ENCODE measurements at places on chromosomes 2 and 18. TPM values are rescaled to one million over a fixed set of nuclear protein-coding genes. Genes with fewer than 3 reads are reported as not detected.
A peak's percentile ranks its signal among the peaks of the same experiment; 100 is the strongest.

Gene FBLN7
- total RNA-seq, result 1.6 TPM

DNA sequence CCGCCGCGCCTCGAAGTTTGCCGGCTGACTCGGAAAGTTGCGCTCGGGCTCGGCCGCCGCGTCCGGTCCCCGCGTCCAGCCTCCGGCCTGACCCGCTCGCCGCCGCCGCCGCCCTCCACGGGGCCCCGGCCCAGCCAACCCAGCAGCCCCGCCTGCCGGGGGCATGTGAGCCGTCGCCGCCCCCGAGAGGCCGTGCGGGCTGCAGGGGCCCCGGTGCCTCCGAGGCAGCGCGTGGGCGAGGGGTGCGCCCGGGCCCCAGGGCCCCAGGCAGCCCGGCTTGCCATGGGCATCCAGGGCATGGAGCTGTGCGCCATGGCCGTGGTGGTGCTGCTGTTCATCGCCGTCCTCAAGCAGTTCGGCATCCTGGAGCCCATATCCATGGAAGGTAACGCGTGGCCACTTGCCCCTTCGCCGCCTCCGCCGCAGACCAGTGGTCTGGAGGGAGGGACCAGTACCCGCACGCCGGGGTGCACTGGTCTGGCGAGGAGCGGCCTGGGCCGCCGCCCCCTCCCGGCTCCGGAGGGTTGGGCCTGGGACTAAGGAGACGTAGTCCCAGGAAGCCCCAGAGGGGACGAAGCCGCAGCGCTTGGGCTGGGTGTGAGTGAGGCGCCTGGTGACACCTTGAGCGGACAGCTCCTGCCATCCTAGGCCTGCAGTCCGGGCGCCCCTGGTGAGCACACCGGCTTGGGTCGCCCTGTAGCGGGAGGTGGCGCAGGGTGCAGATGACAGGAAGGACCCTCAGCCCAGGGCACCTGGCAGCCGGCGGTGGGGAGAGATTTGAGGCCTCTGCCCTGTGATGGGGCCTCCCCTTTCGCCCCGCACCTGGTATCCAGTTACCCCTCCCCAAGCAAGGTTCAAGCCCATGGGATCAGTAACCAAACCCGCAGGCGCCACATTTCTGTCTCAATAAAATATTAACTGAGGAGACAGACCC lies 49.9 kb downstream of the KCNIP3 start:
- no peaks in the 10 kb centered on the region for H3K36me3 ChIP-seq
- peak; percentile 34 for DNase-seq
- H3K27ac ChIP-seq, result no peak overlapping the region
- H3K4me1 ChIP-seq, result no peaks in the 10 kb centered on the region

DNA sequence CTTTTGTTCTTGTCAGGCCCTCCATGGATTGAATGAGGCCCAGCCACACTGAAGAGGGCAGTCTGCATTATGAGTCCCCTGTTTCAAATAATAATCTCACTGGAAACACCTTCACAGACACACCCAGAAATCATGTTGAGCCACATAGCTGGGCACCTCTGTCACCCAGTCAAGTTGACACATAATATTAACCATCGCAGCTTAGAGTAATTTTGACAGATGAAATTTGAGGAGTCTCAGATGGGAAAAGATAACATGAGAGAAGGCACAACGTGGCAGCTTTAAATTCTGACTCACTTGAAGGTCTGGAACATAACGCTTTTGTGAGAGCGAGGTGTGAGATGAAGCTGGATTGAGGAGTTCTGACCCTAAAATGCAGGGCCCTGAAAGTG lies 70.9 kb upstream of the TMEM87B start:
- no peak for DNase-seq
- H3K4me3 ChIP-seq, result no peak overlapping the region
- no peaks in the 10 kb centered on the region for H3K27me3 ChIP-seq
- H3K27ac ChIP-seq, result peak overlapping the region; percentile 72
- peaks cover 24% of the 10 kb centered on the region for H3K4me1 ChIP-seq

- no peaks in the 10 kb centered on the region for H3K27me3 ChIP-seq
- H3K4me1 ChIP-seq, result peaks cover 4% of the 10 kb centered on the region
- no peaks in the 10 kb centered on the region for H3K36me3 ChIP-seq
- DNase-seq, result no peak
- no peak overlapping the region for H3K4me3 ChIP-seq
- H3K27ac ChIP-seq, result no peak overlapping the region
These were observed 231.7 kb downstream of the GBX2 start for GRCh38 chr2:235936493-235936892.

Gene VSNL1
- total RNA-seq, result 12.1 TPM

- DNase-seq, result no peak
- H3K36me3 ChIP-seq, result no peaks in the 10 kb centered on the region
These were observed 56.9 kb upstream of the TMEM178A start for GRCh38 chr2:39608686-39609441.

Gene UGT1A6
- 3.4 TPM for total RNA-seq

GRCh38 chr2:85447222-85447585 lies 28.7 kb downstream of the SH2D6 start:
- no peak overlapping the region for H3K27ac ChIP-seq
- H3K4me3 ChIP-seq, result no peak overlapping the region
- no peaks in the 10 kb centered on the region for H3K27me3 ChIP-seq
- H3K4me1 ChIP-seq, result peaks cover 10% of the 10 kb centered on the region
- DNase-seq, result no peak

GRCh38 chr2:198004921-198005829 lies 200.8 kb downstream of the PLCL1 start:
- no peaks in the 10 kb centered on the region for H3K36me3 ChIP-seq
- no peaks in the 10 kb centered on the region for H3K4me1 ChIP-seq
- H3K27ac ChIP-seq, result no peak overlapping the region
- no peak overlapping the region for H3K4me3 ChIP-seq
- H3K27me3 ChIP-seq, result no peaks in the 10 kb centered on the region

Gene ASAP2
- 17.1 TPM for total RNA-seq

- H3K4me3 ChIP-seq, result no peak overlapping the region
- no peak for DNase-seq
- H3K4me1 ChIP-seq, result peaks cover 14% of the 10 kb centered on the region
- H3K36me3 ChIP-seq, result no peaks in the 10 kb centered on the region
These were observed 218.8 kb downstream of the CYP26B1 start for GRCh38 chr2:71928734-71929481.

GRCh38 chr18:34866310-34866709 lies 156.2 kb downstream of the DTNA start:
- H3K27ac ChIP-seq, result no peak overlapping the region
- no peak for DNase-seq
- no peaks in the 10 kb centered on the region for H3K36me3 ChIP-seq
- H3K4me3 ChIP-seq, result no peak overlapping the region

DNA sequence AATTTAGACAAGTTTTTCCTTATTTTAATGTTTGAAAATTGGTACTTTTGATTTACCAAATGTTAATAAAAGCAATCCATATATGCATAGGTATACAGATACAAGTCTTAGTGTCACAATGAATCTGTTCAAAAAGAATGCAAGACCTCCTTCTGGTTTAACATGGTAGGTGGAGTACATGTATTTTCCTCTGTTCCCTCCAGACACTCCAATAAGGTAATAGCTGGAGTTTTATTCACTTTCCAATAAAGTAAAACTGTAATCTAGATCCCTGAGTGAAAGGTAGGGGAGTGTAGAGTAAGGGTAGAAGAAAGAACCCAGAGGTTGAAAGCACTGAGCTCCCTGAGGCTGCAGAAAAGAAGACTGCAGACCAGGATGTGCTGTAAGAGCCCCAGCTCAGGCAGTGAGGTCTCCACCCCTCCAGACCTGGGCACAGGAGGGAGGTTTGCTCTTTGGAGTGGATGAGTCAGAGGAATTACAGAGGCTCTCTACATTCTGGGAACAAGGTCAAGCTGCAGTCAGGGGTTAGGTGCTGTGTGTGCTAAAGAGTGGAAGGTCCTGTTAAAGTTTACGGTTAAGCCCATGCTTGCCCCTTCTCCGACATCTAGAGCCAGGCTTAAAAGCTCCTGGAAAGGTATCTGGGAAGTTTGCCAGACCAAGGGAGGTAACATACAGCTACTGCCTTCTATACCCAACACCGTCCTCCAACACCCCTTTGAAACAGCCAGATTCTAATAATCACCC lies 27.6 kb upstream of the STAT1 start:
- no peaks in the 10 kb centered on the region for H3K27me3 ChIP-seq
- peak; percentile 69 for DNase-seq
- peak overlapping the region; percentile 30 for H3K27ac ChIP-seq
- H3K4me3 ChIP-seq, result no peak overlapping the region
- H3K4me1 ChIP-seq, result peaks cover 4% of the 10 kb centered on the region
- H3K36me3 ChIP-seq, result no peaks in the 10 kb centered on the region

- no peak overlapping the region for H3K4me3 ChIP-seq
- H3K27me3 ChIP-seq, result peaks cover 6% of the 10 kb centered on the region
- no peaks in the 10 kb centered on the region for H3K4me1 ChIP-seq
- no peak overlapping the region for H3K27ac ChIP-seq
These were observed 44.5 kb upstream of the EGR4 start for GRCh38 chr2:73337828-73338227.

DNA sequence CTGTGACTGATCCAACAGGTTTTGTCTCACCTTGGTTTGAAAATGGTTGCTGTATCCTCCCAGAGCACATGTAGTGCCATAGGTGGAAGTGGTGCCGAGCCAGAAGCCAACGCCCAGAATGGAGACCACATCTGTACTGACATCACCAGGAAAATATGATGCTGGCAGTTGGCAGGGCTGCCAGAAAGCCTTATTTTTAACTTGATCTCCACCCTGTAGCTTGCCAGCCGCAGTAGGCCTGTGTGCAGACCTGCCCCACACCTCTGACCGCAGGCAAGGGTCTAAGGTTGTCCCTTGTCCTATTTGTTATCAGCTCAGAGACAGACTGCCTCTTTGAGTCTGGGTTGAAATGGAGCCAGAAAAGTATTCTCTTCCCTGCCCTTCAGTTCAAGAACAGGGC lies 123.5 kb upstream of the EML6 start:
- DNase-seq, result no peak
- H3K36me3 ChIP-seq, result no peaks in the 10 kb centered on the region
- H3K27ac ChIP-seq, result peak overlapping the region; percentile 23
- H3K4me3 ChIP-seq, result no peak overlapping the region

GRCh38 chr2:182064019-182064778 lies 78.5 kb downstream of the PPP1R1C start:
- no peaks in the 10 kb centered on the region for H3K36me3 ChIP-seq
- H3K27me3 ChIP-seq, result no peaks in the 10 kb centered on the region
- H3K4me3 ChIP-seq, result no peak overlapping the region
- H3K4me1 ChIP-seq, result peaks cover 51% of the 10 kb centered on the region
- H3K27ac ChIP-seq, result peak overlapping the region; percentile 11

- no peak overlapping the region for H3K4me3 ChIP-seq
- H3K27ac ChIP-seq, result no peak overlapping the region
- DNase-seq, result no peak
- H3K4me1 ChIP-seq, result no peaks in the 10 kb centered on the region
These were observed 306.2 kb upstream of the ZEB2 start for GRCh38 chr2:144826105-144826504.

DNA sequence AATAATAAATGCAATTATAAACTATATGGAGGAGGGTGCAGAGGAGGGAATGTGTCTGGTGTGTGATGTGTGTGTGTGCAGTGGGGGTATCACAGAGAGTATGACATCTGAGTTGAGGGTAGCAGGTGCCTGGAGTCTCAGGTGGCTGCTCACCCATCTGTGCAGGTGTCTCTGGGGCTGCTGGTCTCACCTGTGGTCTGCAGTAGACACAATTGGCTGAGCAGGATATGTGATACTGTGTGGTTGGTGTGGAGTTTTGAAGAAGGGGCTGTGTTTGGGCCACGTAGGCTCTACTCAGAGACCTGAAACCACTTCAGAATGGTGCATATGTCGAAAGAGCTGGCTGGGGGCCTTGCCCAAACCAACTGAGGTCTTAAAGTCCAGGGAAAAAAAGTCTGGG lies 17.0 kb downstream of the FABP1 start:
- H3K36me3 ChIP-seq, result no peaks in the 10 kb centered on the region
- no peaks in the 10 kb centered on the region for H3K27me3 ChIP-seq
- H3K4me3 ChIP-seq, result no peak overlapping the region
- DNase-seq, result no peak

Gene ZNF892
- 3.7 TPM for total RNA-seq

DNA sequence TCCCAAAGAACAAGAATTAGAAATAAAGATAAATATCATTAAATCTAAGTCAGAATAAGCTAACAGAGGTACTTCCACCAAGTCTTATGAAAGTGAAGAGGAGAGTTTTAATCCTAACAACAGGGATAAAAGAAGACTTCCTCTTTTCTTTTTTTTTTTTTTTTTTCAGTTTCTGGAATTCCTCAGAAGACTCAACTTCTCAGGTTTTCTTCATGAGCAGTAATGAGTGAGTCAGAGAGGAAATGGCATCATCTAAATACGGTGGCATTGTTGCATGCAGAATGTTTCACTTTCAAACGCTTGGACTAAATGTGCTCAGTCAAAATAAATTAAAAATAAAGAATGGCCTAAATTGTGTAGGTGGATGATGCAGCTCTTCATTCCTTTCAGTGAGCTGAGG lies 45.6 kb upstream of the ARHGAP15 start:
- no peaks in the 10 kb centered on the region for H3K27me3 ChIP-seq
- no peaks in the 10 kb centered on the region for H3K4me1 ChIP-seq
- no peak overlapping the region for H3K4me3 ChIP-seq
- no peak overlapping the region for H3K27ac ChIP-seq
- no peak for DNase-seq
- no peaks in the 10 kb centered on the region for H3K36me3 ChIP-seq

DNA sequence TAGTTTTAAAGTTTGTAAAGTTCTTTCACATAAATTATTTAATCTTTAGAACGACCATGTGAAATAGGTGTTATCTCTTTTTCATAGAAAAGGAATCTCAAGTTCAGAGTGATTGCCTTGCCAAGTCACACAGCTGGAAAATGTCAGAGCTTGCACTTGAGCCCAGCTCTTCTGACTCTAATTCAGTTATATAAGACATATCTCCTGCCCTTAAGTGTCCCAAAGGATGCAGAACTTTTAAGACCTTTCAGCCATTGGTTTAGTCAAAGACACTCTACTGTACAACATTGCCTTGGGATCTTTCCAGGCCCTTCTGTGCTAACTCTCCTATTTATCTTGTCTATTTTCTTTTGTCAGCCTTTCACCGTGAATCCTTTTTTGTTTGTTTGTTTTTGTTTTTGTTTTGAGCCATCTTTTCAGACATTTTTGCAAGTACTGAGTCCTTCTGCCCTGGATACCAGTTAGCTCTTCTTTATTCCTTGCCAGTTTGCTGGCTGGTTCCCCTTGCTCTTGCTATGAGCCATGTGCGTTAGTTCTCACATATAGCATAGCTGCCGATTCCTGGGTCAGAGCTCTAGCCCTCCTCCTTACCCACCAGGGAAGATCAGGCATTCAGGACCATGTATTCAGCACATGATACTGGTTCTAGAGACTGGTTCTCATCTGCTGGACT lies 160.0 kb upstream of the MYO3B start:
- H3K27me3 ChIP-seq, result no peaks in the 10 kb centered on the region
- no peak overlapping the region for H3K4me3 ChIP-seq
- H3K4me1 ChIP-seq, result no peaks in the 10 kb centered on the region
- no peaks in the 10 kb centered on the region for H3K36me3 ChIP-seq
- no peak overlapping the region for H3K27ac ChIP-seq

- H3K27ac ChIP-seq, result no peak overlapping the region
- H3K4me1 ChIP-seq, result no peaks in the 10 kb centered on the region
- no peaks in the 10 kb centered on the region for H3K36me3 ChIP-seq
- no peaks in the 10 kb centered on the region for H3K27me3 ChIP-seq
- no peak overlapping the region for H3K4me3 ChIP-seq
- DNase-seq, result peak; percentile 15
These were observed 7.9 kb downstream of the PKP4 start for GRCh38 chr2:158464426-158465281.

Gene ZBTB7C
- 1.0 TPM for total RNA-seq

All from hepatocyte (in vitro differentiated cells).